ENCODE measurements at places on chromosomes 7 and 10.

DNA sequence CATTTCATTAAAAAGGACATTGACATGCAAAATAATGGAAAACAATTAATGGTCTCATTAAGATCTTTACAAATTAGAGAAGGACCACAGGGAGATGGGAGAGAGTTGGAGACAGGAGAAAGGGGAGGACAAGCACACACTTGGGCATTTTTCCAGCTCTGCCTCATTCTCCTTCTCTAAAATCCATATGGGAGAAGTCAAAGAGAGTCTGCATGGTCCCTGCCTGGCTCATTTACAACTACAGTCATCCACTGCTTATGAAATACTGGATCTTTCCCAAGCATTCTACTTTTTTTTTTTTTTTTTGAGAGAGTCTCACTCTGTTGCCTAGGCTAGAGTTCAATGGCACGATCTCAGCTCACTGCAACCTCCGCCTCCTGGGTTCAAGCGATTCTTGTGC is 518.9 kb upstream of the CELF2 start:
- DNase-seq, result no peak

DNA sequence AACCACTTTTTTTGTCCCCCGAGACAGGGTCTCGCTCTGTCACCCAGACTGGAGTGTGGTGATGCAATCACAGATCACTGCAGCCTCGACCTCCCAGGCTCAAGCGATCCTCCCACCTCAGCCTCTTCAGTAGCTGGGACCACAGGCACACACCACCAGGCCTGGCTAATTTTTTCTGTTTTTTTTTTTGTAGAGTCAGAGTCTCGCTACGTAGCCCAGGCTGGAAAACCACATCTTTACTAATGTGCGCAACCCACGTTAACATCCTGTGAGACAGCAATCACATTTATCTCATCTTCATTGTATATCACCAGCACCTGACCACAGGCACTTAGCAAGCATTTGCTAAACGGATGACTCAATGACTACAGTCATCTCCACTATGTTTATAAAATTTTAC is 77.8 kb upstream of the ATP6V0A4 start:
- DNase-seq, result no peak

DNA sequence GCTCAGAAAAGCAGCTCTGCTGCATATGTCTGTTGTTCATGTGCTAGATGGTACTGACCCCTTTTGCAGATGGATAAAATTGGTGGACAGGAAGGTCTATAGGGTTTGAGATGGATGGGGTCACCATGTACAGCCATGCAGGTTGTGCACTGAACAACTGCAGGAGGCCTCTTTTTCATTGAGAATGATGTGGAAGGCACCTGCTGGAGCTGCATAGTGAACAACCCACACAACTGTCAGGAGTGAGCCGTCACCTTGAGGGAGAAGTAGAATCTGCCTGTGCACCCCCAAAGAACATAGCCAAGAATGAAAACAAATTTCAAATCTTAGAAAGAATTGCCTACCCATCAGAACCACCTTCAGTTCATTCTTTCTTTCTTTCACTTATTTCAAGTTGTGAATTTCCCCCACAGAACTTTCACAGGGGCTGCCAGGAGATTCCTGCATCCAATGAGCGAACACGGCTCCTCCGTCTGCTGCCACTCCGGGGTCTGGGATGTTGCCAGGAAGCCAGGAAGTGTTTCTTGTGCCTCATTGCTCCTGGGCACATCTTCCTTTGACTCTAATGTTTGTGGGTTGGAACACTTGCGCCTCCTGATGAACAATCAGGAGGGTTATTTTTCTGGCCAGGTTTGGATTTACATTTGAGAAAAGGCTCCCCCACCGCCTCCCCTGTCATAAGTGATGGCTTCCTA is 53.7 kb upstream of the DOCK1 start:
- DNase-seq, result no peak

- DNase-seq, result no peak
Measured at GRCh38 chr10:59098831-59099452, 77.5 kb upstream of the PHYHIPL start.

GRCh38 chr10:35643151-35644049 is 1.3 kb upstream of the FZD8 start:
- DNase-seq, result no peak

DNA sequence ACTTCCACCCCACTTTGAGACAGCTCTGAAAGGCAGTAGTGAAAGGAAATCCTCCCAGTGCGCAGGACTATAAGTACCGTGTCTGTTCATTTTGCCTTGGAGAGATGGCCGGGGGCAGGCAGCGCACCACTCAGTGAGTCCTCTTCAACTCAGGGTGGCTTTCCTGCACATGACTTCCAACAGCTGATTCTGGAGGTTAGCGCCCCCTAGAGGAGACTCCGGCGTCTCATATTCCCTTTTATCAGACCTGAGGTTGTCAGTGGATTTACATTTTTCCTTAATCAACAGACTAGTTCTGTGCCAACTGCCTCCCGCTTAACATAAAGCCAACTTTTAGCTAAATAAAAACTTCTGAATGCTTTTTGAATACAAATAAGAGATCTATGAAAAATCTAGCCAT is 101.0 kb downstream of the HERPUD2 start:
- no peak for DNase-seq

- DNase-seq, result peak; percentile 25
Measured at GRCh38 chr10:70381471-70382421, 679 bp downstream of the LRRC20 start.

GRCh38 chr7:30562498-30562897 is 32.2 kb upstream of the GARS1 start:
- no peak for DNase-seq

- no peak for DNase-seq
Measured at GRCh38 chr7:91424371-91424770, 160.1 kb downstream of the FZD1 start.

- no peak for DNase-seq
Measured at GRCh38 chr7:51262796-51263531, 53.6 kb downstream of the COBL start.

- no peak for DNase-seq
Measured at GRCh38 chr10:78523453-78523852, 489.8 kb downstream of the RPS24 start.

- no peak for DNase-seq
Measured at GRCh38 chr10:123904834-123905409, 13.3 kb upstream of the CPXM2 start.

- DNase-seq, result no peak
Measured at GRCh38 chr7:129277629-129278028, 52.8 kb downstream of the AHCYL2 start.

GRCh38 chr7:36961097-36961496 is 236.8 kb upstream of the AOAH start:
- no peak for DNase-seq

DNA sequence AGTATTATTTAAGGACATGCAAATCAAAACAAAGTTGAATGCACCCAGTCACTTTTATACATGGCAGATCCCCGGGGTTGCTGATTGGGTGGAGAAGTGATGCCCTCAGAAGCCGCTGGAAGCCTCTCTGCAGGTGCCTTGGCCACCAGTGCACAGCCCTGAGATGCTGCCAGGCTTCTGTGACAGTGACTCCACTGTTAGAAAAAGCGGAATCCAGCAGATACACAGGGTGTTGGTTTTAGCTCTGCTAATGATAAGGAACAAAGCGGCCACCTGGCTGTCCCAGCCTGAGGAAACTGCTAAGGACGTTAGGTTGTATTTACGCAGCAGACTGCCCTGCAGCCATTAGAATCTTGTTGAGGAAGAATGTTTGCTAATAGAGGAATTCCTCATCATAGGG is 47.5 kb downstream of the JAKMIP3 start:
- DNase-seq, result no peak

DNA sequence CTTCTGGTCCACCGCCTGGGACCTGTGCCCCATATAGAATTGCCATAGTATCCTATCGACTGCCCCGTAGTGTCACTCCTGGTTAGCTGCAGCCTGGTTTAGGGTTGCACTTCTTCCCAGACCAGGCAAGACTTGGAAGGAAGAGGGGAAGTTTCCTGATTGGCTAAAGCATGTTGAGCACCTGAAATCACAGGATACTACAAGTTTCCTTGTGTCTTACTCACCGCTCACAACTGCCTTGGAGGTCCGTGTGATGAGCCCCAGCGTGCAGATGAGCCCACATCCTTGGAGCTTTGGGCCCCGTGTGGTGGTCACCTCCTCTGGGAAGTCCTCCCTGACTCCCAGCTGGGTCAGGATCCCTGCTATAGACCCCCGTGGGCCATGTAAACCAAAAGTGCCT is 73.9 kb upstream of the GTF2I start:
- DNase-seq, result no peak

GRCh38 chr10:49356181-49356580 is 39.7 kb downstream of the DRGX start:
- no peak for DNase-seq

DNA sequence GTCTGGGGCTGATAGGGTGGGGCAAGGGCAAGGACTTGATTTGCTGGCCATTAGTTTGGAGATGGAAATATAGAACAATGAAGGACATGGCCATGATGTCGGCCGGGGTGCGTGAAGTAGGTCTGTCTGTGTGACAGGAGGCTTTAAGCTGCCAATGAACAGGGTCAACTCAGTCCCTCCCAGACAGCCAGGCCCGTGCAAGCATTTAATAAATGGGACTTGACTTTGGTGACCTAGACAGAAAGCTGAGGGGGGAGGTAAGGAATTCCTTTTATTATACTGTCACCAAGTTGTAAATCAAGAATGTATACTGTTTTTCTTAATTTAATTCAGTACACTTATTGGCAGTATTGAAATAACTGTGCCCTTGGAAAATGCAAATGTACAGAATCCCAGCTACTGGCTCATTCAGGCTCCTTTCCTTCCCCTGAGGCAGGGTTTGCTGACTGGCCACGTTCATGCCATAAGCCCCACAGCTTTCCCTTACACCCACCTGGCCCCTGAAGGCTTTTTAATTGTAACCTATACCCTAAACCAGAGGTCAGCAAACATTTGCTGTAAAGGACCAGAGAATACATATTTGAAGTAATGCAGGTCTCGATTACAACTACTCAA is 87.2 kb downstream of the WIPF3 start:
- DNase-seq, result no peak

GRCh38 chr7:23431702-23432199 is 38.5 kb downstream of the IGF2BP3 start:
- DNase-seq, result no peak

- DNase-seq, result no peak
Measured at GRCh38 chr7:37484426-37485073, 35.9 kb upstream of the ELMO1 start.

GRCh38 chr10:70684839-70685454 is 12.6 kb downstream of the ADAMTS14 start:
- no peak for DNase-seq

GRCh38 chr10:72342911-72343310 is 11.8 kb downstream of the DNAJB12 start:
- DNase-seq, result no peak

DNA sequence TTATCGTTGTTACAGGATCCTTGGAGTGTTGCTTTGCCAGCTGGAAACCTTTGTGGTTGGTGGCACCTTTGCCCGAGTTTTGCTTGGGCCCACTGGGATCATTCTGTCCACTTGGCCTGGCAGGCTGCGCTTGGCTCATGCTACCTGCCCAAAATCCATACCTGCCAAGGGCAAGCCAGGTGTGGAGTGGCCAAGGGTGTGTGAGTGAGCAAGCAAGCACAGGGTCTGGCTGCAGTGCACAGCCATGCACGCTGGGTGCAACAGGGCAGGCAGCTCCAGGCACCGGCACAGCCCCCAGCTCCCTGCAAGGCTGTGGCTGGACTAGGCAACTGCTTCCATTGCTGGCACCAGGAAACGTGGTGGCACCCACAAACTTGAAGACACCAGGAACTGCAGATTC is 421.8 kb downstream of the ARL4A start:
- DNase-seq, result no peak

- no peak for DNase-seq
Measured at GRCh38 chr10:123885406-123886170, 6.0 kb downstream of the CPXM2 start.

DNA sequence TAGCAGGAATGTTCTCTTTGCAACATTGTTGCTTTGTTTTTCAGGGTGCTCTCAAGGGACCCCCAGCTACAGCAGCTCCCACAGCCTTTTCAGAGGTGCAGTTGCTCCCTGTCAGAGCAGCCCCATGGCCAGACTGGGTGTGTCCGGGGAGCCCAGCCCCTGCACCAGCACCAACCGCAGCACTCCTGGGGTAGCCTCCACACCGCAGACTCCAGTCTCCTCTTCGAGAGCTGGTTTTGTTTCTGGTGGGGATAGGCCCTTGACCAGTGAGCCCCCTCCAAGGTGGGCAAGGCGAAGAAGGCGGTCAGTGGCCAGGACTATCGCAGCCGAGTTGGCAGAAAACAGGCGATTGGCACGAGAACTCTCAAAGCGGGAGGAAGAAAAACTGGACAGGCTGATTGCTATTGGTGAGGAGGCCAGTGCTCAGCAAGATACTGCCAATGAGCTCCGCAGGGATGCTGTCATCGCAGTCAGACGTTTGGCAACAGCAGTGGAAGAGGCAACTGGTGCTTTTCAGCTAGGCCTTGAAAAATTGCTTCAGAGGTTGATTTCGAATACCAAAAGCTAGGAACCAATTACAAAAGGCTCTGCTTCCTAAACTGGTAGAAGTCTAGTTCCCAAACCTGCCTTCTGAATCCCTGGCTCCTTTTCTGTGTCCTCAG is 5.4 kb downstream of the HSPA14 start:
- DNase-seq, result no peak

- DNase-seq, result no peak
Measured at GRCh38 chr10:370449-370825, 235.2 kb downstream of the ZMYND11 start.

DNA sequence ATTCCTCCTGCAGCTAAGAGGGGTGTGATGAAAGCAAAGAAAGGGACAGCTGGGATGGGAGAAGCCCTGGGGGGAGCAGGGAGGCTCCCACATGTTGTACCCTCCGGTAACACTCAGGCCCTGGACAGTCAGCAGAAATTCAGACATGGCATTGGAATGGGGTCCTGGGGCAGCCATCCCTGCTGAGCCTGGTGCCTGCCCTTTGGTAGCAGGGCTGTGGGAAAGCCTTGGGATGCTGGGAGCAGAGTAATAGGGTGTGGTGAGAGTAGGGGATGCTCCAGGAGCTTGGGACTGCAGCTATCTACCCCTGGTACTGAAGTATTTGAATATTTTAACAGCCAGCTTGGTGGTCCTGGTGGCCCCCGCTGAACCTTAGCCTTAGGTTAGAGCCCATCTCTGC is 56.8 kb downstream of the FAM241B start:
- no peak for DNase-seq

- no peak for DNase-seq
Measured at GRCh38 chr10:122499491-122499941, 38.2 kb downstream of the HTRA1 start.

DNA sequence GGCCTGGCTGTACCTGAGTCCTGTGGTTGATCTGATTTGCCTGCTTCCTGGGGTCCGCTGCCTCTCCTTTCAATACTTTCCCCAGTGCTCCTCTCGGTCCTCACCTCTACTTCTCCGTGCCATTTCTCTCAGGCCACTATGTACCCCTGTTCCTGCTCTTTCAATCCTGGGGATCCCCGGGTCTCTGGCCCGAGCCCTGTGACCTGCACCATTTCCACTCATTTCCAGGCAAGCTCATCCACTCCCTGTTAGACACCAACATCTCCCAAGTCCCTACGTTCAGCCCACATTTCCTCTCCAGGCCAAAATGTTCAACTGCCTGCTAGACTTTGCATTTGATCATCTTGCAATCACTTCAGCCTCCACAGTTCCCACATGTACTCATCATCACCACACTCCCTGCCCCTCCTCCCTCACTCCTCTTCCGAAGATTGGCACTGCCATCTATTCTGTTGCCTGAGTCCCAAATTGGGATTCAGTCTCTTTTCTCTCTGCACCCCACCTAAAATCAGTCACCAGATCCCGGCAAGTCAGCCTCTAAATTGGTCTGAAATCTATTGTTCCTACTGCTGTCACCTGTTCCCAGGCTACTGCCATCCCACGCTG is 34.4 kb upstream of the ZMIZ1 start:
- no peak for DNase-seq
